Esophagus squamous epithelium (tissue), 5 donors: ENCODE measurements at places on chromosomes 4 and X. TPM values are rescaled to one million over a fixed set of nuclear protein-coding genes. Genes with fewer than 3 reads are reported as not detected.
A peak's percentile ranks its signal among the peaks of the same experiment; 100 is the strongest.

DNA sequence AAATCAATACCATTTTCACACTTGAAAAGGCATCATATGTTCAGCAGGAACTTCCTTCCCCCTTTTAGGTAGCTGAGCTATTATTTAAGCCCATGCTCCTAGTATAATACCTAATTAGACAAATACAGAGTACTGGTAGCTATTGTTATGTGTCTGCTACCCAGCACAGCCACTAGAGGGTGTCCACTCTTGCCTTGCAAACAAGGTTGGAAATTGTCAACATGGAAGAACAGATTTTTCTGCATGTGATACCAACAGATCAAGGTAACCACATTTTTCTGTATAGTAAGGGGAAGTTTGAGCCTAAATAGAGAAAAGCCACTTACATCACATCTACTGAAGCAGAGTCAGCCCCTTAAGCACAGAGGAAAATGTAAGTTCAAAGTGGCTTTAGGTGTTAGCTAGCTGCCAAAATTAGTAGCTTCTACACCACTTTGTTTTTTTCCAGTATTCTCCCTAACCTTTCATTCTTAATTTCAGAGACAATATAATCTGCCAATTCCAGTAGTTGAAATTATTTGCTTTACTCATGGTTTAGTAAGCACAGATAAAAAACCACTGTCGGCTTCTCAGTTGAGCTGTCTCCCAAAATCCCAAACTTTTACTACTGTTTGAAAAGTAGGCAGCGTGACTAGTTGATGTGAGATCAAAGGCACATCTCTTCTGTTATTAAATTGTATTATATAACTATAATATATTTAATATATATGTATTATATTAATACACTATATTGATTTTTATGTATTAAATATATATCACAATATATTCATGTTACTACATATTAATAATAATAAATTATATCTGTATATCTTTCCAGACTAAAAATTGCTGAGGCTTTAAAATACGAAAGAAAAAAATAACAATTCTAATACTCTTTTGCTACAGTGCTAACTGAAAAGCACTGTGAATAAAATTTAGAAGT, 38.2 kb downstream of the EDNRA start:
- no peak overlapping the region for H3K27ac ChIP-seq
- H3K4me1 ChIP-seq: no peaks in the 10 kb centered on the region
- no peak for DNase-seq
- no peak overlapping the region for H3K4me3 ChIP-seq
- no peaks in the 10 kb centered on the region for H3K36me3 ChIP-seq

- peaks cover 68% of the 10 kb centered on the region for H3K36me3 ChIP-seq
- no peak overlapping the region for H3K4me3 ChIP-seq
- H3K27me3 ChIP-seq: no peaks in the 10 kb centered on the region
- peaks cover 10% of the 10 kb centered on the region for H3K4me1 ChIP-seq
Observed at GRCh38 chr4:2712261-2712842, 43.8 kb downstream of the TNIP2 start.

GRCh38 chr4:91497892-91498291, 805.9 kb upstream of the GRID2 start:
- DNase-seq: no peak
- H3K4me3 ChIP-seq: no peak overlapping the region
- no peak overlapping the region for H3K27ac ChIP-seq
- no peaks in the 10 kb centered on the region for H3K27me3 ChIP-seq
- H3K4me1 ChIP-seq: no peaks in the 10 kb centered on the region
- H3K36me3 ChIP-seq: no peaks in the 10 kb centered on the region

GRCh38 chr4:177473991-177474390, 31.8 kb upstream of the AGA start:
- H3K27ac ChIP-seq: no peak overlapping the region
- H3K4me1 ChIP-seq: no peaks in the 10 kb centered on the region
- no peak overlapping the region for H3K4me3 ChIP-seq
- no peaks in the 10 kb centered on the region for H3K27me3 ChIP-seq
- DNase-seq: no peak
- no peaks in the 10 kb centered on the region for H3K36me3 ChIP-seq

- H3K36me3 ChIP-seq: peaks cover 72% of the 10 kb centered on the region
- H3K27me3 ChIP-seq: no peaks in the 10 kb centered on the region
- H3K4me3 ChIP-seq: no peak overlapping the region
- no peak for DNase-seq
- H3K4me1 ChIP-seq: peaks cover 5% of the 10 kb centered on the region
Observed at GRCh38 chr4:47533689-47534347, 48.7 kb downstream of the ATP10D start.

- no peak overlapping the region for H3K27ac ChIP-seq
- no peak overlapping the region for H3K4me3 ChIP-seq
- H3K27me3 ChIP-seq: no peaks in the 10 kb centered on the region
- DNase-seq: no peak
- H3K4me1 ChIP-seq: no peaks in the 10 kb centered on the region
- no peaks in the 10 kb centered on the region for H3K36me3 ChIP-seq
Observed at GRCh38 chr4:141216002-141216761, 4.5 kb upstream of the ZNF330 start.

- no peak for DNase-seq
- H3K27me3 ChIP-seq: no peaks in the 10 kb centered on the region
- H3K36me3 ChIP-seq: no peaks in the 10 kb centered on the region
- H3K4me1 ChIP-seq: no peaks in the 10 kb centered on the region
- no peak overlapping the region for H3K4me3 ChIP-seq
Observed at GRCh38 chr4:21692241-21692640, 256.3 kb downstream of the KCNIP4 start.

DNA sequence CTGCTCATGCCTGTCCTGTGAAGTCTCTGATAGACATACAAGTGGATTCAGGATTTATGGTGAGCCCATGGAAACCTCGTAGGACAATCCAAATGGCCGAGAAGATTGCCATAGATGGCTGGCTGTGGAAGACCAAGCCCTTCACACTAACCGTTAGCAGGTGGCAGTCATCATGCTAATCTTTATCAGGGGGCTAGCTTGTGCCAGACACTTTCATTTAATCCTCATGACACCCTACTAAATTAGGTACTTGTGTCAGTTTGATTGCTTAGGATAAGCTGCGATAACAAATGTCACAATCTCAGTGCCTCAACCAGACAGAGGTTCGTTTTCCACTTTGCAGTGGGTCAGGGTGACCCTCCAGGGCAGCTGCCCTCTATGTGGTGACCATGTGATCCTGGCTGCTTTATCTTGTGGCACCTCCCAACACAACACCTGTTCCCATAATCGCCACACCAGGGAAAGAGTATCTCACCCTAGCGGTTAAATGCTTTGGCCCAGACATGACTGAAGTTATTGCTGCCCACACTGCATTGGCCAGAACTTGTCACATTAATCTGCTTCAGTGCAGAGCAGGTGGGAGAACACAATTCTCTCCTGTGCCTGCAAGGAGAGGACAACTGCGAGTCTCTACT, 60.8 kb downstream of the REPS2 start:
- H3K27ac ChIP-seq: no peak overlapping the region
- DNase-seq: no peak
- H3K4me1 ChIP-seq: peaks cover 13% of the 10 kb centered on the region
- H3K27me3 ChIP-seq: no peaks in the 10 kb centered on the region

- no peaks in the 10 kb centered on the region for H3K4me1 ChIP-seq
- no peaks in the 10 kb centered on the region for H3K36me3 ChIP-seq
- DNase-seq: no peak
- H3K27me3 ChIP-seq: no peaks in the 10 kb centered on the region
- no peak overlapping the region for H3K27ac ChIP-seq
- no peak overlapping the region for H3K4me3 ChIP-seq
Observed at GRCh38 chr4:55376698-55377097, 19.1 kb upstream of the TMEM165 start.

DNA sequence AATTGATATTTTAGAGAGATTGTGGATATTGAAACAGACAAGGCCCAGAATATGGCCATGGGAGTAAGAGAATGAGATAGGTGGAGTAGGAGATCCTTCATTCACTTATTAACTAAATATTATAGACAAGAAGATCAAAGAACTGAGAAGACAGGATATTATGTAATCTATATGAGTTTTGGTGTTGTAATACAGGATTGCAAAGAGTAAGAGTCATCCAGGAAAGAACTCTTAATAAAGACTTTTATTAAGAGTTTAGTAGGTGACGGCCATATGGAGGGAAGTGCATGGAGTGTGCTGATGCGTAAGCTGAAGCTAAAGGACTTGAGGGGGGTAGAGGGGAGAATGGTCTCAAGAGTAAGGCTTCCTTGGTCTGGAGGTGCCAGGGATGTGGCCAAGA, 153.7 kb downstream of the VEGFC start:
- DNase-seq: no peak
- no peaks in the 10 kb centered on the region for H3K36me3 ChIP-seq
- H3K27me3 ChIP-seq: no peaks in the 10 kb centered on the region
- H3K4me1 ChIP-seq: no peaks in the 10 kb centered on the region

GRCh38 chrX:34770511-34770910, 113.4 kb upstream of the TMEM47 start:
- H3K36me3 ChIP-seq: no peaks in the 10 kb centered on the region
- H3K4me3 ChIP-seq: no peak overlapping the region
- DNase-seq: no peak

DNA sequence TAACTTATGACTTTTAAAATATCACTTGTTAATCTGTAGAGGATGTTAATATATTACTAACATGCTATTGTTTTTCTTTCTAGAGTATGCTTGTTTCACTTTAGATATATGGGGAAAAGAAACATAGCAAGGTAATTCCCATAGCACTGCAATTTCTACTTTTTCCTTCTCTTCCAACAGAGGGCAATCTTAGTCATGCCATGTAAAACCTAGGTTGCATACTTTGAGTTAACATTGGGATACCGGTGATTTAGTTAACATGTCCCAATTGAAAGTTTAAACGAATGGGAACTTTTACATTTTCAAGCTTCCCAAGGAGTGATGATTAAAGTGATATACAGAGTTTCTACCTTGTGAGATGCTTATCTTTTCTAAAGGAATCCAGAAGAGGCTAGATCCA, 89.4 kb upstream of the IL13RA1 start:
- DNase-seq: no peak
- H3K36me3 ChIP-seq: no peaks in the 10 kb centered on the region
- no peak overlapping the region for H3K4me3 ChIP-seq

GRCh38 chrX:50054147-50054546, 131.8 kb downstream of the CLCN5 start:
- H3K27ac ChIP-seq: no peak overlapping the region
- no peaks in the 10 kb centered on the region for H3K4me1 ChIP-seq
- H3K4me3 ChIP-seq: no peak overlapping the region
- no peaks in the 10 kb centered on the region for H3K36me3 ChIP-seq
- DNase-seq: no peak
- H3K27me3 ChIP-seq: peaks cover 4% of the 10 kb centered on the region

- no peaks in the 10 kb centered on the region for H3K4me1 ChIP-seq
- H3K36me3 ChIP-seq: no peaks in the 10 kb centered on the region
- H3K27ac ChIP-seq: no peak overlapping the region
- no peak for DNase-seq
- no peaks in the 10 kb centered on the region for H3K27me3 ChIP-seq
Observed at GRCh38 chr4:79467246-79467932, 59.4 kb upstream of the GK2 start.

GRCh38 chr4:146269228-146269653, 54.9 kb downstream of the REELD1 start:
- DNase-seq: no peak
- no peaks in the 10 kb centered on the region for H3K27me3 ChIP-seq
- H3K4me1 ChIP-seq: no peaks in the 10 kb centered on the region
- no peaks in the 10 kb centered on the region for H3K36me3 ChIP-seq
- no peak overlapping the region for H3K27ac ChIP-seq

- no peaks in the 10 kb centered on the region for H3K36me3 ChIP-seq
- peak; percentile 14 for DNase-seq
- no peak overlapping the region for H3K27ac ChIP-seq
- H3K4me3 ChIP-seq: no peak overlapping the region
Observed at GRCh38 chr4:184506527-184507121, 32.3 kb upstream of the IRF2 start.

DNA sequence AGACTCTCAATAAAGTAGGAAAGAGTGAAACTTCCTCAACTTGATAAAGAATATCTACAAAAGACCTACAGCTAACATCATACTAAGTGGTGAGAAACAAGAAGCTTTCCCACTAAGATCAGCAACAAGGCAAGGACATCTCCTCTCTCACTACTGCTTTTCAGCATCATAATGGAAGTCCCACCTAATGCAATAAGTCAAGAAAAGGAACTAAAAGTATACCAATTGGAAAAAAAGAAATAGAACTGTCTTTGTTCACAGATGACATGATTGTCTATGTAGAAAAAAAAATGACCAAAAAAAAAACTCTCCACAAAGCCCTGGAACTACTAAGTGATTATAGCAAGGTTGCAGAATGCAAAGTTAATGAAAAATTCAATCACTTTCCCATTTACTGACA, 25.1 kb upstream of the SH3RF1 start:
- H3K27ac ChIP-seq: no peak overlapping the region
- no peaks in the 10 kb centered on the region for H3K4me1 ChIP-seq
- H3K27me3 ChIP-seq: no peaks in the 10 kb centered on the region
- no peaks in the 10 kb centered on the region for H3K36me3 ChIP-seq
- DNase-seq: no peak
- no peak overlapping the region for H3K4me3 ChIP-seq

DNA sequence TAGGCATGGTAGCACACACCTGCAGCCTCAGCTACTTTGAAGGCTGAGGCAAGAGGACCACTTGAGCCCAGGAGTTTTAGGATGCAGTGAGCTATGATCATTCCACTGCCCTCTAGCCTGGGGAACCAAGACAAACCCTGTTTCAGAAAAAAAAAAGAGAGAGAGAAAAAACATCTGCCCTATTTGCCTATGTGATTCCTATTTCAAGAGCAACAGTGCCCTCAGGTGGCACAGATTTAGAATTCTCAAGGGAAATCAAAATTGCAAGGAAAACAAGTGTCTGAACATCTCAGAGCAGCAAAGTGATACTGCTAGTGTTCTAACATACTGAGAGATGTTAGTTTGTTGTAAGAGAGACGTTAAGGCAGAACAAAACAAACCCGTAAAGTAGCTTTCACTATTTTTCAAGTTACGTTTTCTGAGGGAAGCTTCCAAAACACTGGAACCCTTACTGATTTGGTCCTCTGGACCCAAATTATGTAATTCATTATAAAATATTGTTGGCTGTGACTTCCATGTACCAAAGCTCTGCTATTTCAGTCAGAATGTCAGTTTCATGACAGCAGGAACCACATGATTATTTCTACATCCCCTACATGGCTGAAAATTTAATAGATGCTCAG, 7.9 kb downstream of the BDH2 start:
- DNase-seq: no peak
- no peak overlapping the region for H3K4me3 ChIP-seq

- H3K36me3 ChIP-seq: no peaks in the 10 kb centered on the region
- H3K4me1 ChIP-seq: peaks cover 9% of the 10 kb centered on the region
- no peak for DNase-seq
- no peak overlapping the region for H3K4me3 ChIP-seq
Observed at GRCh38 chrX:78330540-78330939, 3.1 kb upstream of the CYSLTR1 start.

GRCh38 chrX:97168646-97169045, 284.9 kb downstream of the RPA4 start:
- no peak overlapping the region for H3K4me3 ChIP-seq
- H3K27me3 ChIP-seq: no peaks in the 10 kb centered on the region
- no peak for DNase-seq
- no peaks in the 10 kb centered on the region for H3K36me3 ChIP-seq

Gene ADGRG2
- 0.76 TPM for total RNA-seq

Gene MAGEE2
- not detected for total RNA-seq

Gene BST1
- total RNA-seq: 5.7 TPM

Gene PCYT1B
- total RNA-seq: 2.3 TPM

Gene LUZP4
- not detected for total RNA-seq

Gene NLGN3
- 0.38 TPM for total RNA-seq

Gene SLC10A4
- total RNA-seq: not detected

Gene TIGD4
- 0.38 TPM for total RNA-seq

Gene LAS1L
- 24.6 TPM for total RNA-seq

Gene ADGRG4
- total RNA-seq: not detected
